Neural crest cell (in vitro differentiated cells): ENCODE measurements at places on chromosomes 4 and X. TPM values are rescaled to one million over a fixed set of nuclear protein-coding genes. Genes with fewer than 3 reads are reported as not detected.

LEF1 gene
- total RNA-seq = 55.0 and 62.1 TPM in 2 replicates

DNA sequence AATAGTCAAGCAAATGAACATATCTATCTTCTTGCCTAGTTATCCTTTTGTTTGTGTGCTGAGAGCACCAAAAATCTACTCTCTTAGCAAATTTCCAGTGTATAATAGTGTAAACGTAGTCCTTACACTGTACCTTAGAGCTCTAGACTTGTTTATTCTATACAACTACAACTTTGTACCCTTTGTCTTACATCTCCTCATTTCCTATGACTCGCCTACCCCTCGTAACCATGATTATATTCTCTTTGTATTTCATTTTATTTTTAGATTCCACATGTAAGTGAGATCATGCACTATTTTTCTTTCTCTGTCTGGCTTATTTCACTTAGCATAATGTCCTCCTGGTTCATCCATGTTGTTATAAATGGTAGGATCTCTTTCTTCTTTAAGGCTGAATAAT, 37.6 kb downstream of the MAGEB5 start:
- DNase-seq = no peak

GRCh38 chrX:68533656-68534055, 34.8 kb downstream of the YIPF6 start:
- no peak for DNase-seq

DNA sequence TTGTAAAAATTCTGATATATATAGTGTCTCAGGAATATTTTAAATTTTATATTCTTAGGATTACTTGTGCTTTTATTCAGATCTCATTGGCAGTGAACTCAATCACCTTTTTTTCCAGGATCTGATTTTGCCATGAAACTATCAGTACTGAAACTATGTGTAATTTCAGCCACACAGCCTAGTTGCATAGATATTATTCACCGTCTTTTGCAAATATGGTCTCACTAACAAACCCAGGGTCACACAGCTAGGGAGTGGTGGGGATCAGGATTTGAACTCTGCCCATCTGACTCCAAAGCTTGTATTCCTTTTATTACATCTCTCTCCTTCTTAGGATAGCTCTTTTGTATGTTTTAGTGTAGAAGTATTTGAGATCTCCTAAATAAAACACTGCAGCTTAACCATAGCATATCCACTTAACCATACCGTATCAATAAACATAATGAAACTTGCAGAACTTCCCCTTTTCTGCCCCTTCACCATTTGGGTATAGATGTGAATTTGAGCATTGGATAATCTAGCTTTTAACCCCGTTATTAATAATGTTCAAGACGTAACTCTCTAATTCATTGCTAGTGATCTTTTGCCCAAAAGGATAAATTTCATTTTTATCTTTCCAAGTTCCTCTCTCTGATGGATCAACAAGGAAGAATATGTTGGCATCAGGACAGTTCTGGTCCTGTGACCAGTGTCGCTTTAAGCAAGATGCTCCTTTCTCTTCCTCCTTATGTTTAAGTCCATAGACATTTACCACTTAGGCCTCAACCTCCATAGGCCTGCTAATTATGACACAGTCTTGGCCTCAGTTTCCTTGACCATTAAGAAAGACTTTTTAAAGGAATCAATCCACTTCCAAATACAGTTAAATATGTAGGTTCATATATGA, 74.6 kb downstream of the RAPGEF2 start:
- DNase-seq = no peak

DNA sequence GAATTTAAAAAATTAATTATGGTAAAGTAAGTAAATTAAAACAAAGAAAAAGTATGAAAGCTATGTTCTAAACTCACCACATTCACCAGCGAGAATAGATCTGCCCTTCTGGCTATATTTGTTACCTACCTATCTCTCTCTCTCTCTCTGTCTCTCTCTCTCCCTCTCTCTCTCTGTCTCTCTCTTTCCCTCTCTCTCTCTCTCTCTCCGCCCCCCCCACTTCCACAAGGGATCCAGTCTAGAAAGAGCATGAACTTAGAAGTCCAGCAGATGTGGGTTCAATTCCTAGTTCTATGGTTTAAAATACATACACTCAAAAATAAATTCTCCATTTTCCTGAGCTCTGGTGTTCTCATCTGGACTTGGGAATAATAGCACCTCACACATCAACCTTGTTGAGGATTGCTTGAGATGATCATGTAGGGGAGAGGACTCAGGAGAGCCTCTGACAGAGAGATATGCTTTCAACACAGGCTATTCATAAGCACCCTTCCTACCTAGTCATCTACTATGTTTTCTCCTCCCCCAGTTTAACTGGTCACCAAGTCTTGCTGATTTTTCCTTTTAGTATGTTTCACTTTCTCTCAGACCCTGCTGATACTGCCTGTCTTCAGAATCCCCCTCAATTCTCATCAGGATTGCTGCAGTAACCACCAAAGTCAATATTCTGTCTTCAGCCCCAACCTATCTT, 64.7 kb downstream of the SLC7A11 start:
- DNase-seq = no peak

DNA sequence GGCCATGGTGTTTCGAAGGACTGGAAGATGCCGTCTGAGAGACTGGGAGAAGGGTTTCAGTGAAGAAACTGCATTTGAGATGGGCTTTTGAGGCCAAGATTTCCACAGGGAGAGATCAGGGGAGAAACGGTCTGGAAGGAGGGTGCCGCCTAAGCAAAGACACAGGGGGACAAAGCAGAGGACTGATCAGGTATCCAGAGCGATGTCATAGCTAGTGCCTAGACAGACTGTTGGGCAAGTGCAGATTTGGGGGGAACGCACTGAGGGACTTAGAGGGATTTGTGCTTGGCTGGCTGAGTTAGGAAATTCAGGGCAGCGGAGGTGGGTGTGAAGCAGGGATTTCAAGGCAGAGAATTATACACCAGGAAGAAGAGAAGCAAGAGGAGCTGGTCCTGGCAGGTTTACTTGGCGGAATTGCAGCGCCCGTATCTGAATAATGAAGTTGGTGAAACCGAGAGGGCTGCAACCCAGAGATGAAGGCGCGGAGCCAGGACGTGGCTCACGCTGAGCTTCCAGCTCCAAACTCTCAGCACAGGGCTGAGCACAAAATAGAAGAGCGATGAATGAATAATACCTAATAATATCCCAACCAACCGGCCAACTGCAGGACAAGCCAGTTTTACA, 106.9 kb downstream of the MAML3 start:
- no peak for DNase-seq

DNA sequence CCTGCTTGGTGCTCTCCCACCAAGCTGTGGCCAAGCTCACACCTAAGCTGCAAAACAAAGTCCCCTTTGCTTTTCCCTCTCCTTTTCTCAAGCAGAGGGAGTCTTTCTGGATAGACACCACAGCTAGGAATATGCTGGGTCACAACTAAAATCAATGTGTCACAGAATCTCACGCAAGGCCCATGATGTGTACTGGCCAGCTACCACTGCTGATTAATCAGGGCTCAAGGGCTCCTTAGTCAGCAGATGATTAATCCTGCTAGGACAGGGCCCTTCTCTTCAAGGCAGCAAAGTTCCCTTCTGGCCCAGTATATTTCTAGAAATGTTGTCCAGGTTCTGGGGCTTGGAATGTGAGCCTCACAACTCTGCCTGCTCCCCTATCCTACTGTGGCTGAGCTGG, 32.0 kb upstream of the TENT5D start:
- no peak for DNase-seq

- no peak for DNase-seq
Measured at GRCh38 chr4:182973511-182973911, 56.3 kb upstream of the DCTD start.

DNA sequence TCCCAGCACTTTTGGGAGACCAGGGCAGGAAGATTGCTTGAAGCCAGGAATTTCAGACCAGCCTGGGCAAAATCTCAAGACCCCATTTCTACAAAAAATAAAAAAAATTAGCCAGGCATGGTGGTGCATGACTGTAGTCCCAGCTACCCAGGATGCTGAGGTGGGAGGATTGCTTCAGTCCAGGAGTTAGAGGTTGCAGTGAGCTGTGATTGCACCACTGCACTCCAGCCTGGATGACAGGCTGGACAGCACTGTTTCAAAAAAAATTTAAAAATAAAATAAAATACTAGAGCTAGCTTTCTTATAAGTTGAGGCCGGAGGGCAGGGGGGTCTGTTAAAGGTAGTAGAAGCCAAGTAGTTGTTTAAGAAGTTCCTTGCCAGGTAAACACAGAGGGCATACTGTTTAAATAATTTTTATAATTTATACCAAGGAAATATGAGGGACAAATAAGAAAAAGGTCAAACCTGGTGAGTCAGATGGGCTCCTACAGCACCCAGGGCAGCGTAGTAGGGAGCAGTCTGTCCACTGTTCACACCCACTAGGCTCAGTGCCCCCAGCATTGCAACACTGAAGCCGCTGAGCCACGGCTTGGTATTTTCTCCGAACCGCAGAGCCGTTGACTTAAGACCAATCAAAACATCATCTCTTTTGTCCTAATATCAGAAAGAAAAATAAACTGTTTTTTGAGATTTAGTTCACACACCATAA, 17.3 kb downstream of the COQ2 start:
- no peak for DNase-seq
